Stimulated activated CD4-positive, alpha-beta T cell treated with anti-CD3 and anti-CD28 coated beads, Interleukin-1b, Interleukin-23, amount 100 ng/mL, for 4 hours (primary cell): ENCODE measurements at places on chromosomes 11 and 22.

DNA sequence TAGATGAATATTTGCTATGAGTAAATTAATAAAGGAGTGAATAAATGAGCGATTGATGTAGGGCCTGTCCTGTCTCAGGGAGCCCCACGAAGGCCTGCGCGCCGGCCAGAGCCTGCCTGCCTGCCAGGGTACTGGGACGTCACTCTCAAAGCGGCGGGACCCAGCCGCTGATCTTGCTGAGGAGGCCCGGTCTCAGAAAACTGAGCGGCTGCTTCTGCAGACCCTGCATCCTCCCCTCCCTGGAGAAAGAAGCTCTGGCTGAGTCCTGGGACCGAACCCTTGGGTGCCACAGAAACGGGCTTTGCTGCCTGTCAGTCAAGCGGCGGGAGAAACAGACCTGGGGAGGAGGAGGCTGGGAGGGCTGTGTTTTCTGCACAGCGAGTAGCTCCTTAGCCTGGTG is 91.6 kb upstream of the B3GAT1 start:
- no peak for DNase-seq

DNA sequence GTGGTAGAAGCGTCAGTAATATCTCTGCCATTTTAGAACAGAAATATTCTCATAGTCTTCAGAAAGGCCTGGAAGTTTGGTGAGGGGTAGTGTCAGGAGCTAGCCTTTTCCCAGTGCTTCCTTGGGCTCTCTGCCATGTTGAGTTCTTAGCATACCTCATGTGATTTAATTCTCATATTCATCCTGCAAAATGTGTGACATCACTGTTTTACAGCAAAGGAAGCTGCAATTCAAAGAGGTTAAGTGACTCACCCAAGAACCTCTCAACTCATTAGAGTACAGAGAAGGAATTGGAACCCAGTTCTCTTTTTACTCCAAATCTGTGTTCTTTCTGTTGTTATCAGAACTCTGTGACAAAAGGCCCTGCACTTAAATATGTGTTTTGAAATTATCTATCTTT is 72.1 kb downstream of the RNF169 start:
- DNase-seq = no peak

- no peak for DNase-seq
These were observed 253.7 kb downstream of the AASDHPPT start for GRCh38 chr11:106331176-106331575.

- DNase-seq = no peak
These were observed 3.2 kb upstream of the TTLL8 start for GRCh38 chr22:50061141-50061823.

DNA sequence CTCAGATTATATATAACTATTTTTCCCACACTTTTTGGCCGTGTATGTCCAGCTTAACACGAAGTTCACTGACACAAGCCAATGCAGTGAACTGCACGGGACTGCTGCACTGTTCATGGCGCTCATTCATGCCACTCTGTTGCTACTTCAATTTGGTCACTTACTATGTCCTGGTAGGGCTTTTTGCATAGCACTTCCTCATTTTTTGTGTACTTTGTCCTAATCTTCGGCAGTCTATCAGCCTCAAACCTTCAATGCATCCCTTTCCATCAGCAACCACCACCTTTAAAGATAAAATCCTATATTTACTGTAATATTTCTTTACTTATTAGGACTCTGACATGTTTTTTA is 18.7 kb upstream of the ARHGAP32 start:
- DNase-seq = no peak

DNA sequence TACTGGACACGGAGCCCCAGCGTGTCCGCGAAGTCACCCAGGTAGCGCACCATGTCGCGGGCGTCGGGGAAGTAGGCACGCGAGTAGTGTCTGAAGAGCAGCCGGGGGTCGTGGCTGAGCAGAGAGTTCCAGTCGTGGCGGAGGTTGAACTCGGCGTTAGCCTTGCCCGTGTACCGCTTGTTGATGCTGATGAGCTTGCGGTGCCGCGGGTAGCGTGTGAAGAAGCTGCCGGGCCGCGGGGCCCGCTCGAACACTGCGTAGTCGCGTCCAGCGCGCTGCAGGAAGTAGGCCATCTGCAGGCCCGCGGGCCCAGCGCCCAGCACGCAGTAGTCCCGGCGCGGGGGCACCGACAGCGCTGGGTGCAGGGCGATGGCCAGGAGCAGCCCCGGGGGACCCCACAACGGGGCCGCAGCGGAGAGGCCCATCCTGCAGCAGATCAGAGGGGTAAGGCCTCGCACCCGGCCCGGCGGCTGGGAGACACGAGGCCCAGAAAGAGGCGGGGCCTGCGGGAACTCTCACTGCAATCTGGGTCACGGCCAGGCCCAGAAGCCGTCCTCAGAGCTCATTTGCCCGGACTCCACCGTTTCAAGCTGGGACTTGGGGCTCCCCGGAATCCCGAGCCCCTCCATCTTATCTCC is 723 bp downstream of the FOXRED2 start:
- no peak for DNase-seq

- DNase-seq = no peak
These were observed 24.2 kb upstream of the ST3GAL4 start for GRCh38 chr11:126331286-126331685.

GRCh38 chr11:46944356-46945075 is 8.0 kb downstream of the CSTPP1 start:
- no peak for DNase-seq

DNA sequence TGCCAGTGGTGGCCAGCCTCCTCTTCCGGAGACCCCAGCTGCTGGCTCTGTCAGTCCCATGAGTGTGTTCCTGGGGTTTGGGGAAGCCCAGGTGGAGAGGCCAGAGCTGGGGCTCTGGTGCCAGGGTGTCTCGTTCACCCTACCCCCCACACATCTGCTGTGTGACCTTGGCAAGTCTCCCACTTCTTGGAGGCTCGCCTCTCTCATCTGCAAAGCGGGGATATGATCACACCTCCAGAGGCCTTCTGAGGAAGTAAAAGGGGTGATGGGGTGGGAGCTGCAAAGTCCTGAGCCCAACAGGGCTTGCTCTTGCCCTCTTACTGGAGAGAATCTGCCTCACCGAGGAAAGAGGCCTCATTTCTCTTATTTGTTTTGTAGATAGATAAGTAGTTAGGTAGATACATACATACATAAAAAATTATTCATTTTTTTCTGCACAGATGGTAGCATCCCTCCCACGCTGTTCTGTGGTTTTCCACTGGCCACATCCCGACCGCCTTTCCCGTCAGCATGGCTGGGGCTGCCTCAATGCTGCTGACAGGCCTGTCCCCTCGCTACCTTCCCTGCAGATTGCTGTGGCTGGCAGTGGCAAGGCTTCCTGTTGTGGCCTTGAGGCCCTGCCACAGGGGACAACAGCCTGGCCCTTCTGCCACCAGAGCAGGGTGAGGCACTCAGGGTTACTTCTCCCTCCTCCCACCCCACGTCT is 23.9 kb downstream of the MYO7A start:
- DNase-seq = no peak

- DNase-seq = no peak
These were observed 48.0 kb downstream of the IGLL1 start for GRCh38 chr22:23531966-23532705.

DNA sequence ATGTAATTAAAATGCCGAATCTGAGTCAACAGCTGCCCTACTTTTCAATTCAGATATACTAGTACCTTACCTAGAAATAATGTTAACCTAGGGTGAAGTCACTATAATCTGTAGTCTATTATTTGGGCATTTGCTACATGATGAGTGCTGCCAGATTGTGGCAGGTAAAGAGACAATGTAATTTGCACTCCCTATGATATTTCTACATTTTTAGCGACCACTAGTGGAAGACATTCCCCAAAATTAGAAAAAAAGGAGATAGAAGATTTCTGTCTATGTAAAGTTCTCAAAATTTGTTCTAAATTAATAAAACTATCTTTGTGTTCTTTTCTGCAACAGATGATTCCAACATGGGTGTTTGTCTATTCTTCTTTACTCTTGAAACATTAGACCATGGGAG is 14.1 kb downstream of the MS4A1 start:
- no peak for DNase-seq

GRCh38 chr11:57483562-57483918 is 23.2 kb downstream of the RTN4RL2 start:
- no peak for DNase-seq

DNA sequence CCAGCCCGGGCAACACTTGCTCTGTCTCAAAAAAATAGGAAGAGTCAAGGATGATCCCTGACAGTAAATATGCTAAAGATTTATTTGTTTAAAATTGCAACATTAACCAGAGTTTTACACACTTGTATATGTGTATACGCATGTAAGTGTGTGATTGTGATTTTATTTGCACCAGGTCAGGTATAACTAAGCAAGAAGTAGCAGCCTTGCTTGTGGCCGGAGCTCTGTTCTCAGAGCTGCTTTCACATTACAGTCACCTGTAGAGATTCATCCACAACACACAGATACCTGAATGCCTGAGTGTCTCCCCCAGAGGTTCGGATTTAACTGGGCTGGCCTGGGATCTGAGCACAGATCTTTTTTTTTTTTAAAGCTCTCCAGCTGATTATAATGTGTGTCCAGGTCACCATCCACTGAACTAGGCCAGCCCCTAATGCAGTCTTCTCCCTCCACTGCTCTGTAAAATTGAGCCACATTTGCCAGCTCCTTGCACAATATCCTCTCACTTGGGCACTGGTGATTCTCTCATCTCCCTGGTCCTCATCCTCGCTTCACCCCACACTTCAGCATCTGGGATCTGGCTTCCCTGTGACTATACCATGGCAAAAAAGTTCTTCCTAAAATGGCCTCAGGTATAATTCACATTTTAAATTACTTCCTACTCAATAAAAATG is 48.3 kb downstream of the LIF start:
- no peak for DNase-seq

GRCh38 chr11:36565031-36565610 is 2.7 kb upstream of the RAG1 start:
- DNase-seq = no peak

GRCh38 chr11:120240866-120241265 is 926 bp downstream of the POU2F3 start:
- DNase-seq = no peak

DNA sequence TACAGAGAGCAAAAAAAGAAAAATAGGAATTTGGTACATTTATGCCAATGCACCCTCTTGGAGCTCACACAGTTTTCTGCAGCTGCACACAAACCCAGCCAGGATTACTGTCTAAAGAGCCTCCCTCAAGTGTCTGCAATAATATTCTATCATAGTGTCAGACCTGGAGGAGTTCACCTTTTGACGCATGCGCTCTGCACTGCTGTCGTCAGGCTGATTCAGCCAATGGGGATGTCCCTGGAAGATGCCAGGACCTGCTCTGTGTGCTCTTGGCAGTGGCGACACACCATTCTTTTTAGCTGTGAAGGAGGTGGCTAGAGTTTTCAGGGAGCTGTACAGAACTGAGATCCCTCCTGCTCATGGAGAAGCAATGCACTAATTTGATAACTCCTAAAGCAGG is 249.0 kb upstream of the KIRREL3 start:
- no peak for DNase-seq

DNA sequence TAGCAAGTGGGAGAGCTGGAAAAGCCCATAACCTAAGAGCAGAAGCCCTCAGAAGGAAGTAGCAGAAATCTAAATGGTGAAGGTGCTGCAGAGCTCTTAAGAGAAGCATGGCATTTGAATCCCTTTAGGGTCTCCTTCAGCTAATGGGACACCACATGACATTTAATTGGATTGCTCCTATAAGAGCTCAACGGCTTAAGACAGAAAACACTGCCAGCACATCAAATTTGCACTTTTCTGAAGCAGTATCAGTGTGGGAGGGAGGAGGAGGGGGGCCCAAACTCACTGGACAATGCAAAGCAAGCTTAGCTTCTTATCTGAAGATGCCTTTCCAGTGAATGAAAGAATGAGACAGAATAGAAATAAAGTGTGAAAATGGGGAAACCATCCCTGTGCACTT is 287.9 kb upstream of the MTNR1B start:
- DNase-seq = no peak

- DNase-seq = no peak
These were observed 51.6 kb downstream of the CERK start for GRCh38 chr22:46686221-46687047.

DNA sequence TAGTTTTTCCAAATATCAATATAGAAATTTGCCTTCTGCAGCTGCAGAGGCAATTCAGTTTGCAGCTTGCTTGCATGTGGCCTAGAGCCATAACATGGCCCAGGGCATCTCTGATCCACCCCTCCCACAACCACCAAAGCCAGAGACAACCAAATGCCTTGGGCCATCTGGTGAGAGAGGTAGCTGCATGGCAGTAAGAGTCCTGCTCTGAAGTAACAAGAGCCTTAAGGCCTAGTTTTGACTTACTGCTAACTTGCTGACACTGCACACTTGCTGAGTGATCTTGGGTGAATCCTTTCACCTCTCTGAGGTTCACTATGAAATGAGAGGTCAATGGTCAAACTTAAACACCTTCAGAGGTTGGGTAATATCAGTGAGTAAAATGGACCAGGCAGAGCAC is 4.9 kb upstream of the SPECC1L start:
- no peak for DNase-seq
